Stimulated activated CD8-positive, alpha-beta memory T cell treated with anti-CD3 and anti-CD28 coated beads, Interleukin-2, amount 100 ng/mL, for 48 hours (primary cell): ENCODE measurements at places on chromosomes 1 and 21.

DNA sequence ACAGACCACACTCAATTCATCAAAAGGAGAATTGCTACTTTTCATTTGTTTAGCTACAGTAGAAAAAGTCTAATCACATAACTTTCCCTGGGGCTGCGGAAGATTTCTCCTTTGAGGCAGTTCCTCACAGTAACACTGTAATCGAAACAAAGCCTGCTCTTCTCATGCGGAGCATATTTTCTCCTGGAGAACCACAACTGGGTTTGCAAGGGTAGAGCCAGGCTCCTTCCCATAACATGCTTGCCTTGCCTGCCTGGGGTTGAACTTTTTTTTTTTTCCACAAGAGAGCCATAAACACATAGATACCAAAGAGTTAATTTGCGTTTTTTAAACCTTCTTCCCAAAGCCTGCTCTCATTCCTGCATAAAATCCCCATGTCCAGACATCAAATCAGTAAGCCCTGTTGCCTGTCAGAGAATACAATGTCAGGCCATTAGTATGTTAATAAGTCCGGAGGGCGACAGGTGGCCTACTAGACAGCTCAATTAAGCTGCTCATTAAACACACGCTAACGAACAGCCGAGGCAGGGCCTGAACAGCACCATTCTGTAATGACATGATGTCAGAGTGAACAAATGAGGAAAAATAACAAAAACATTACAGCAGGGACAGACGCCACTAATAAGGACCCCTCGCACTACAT lies 107.1 kb upstream of the OLIG2 start:
- DNase-seq, result no peak

- DNase-seq, result no peak
Measured at GRCh38 chr1:113280581-113280980, 109.7 kb upstream of the MAGI3 start.

GRCh38 chr1:36387141-36387949 lies 1.6 kb upstream of the STK40 start:
- DNase-seq, result no peak

DNA sequence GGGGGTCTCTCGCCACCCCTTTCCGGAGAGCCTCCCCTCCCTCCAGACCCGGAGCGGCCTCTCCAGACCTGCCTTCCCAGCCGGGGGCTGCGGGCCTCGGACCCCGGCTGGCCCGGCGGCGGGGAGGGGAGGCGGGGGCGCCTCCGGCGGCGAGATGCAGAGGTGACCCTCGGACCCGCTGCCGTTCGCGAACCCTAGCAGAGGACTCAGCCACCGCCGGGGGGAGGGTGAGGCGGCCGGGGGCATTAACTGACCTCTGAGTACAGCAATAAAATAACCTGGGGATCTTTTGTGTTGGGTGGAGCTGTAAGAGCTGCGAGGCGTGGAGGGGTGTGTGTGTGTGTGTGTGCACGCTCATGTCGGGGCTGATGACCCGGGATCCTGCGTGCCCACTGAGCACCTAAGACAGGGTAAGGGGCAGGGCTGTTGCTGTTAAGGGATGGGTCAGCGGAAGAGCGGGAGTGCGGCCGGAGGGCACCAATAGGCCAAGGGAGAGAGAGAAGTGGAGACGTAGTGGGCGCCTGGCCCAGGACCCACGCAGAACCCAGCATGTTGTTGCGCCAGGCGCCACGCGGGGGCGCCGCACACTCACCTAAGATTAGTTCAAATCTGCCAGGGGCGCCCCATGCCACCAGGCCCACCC lies 6.3 kb downstream of the HAPLN2 start:
- DNase-seq, result peak; percentile 44

GRCh38 chr1:225329041-225329440 lies 98.8 kb downstream of the LBR start:
- no peak for DNase-seq

- DNase-seq, result no peak
Measured at GRCh38 chr1:66371233-66372005, 162.5 kb upstream of the SGIP1 start.

- DNase-seq, result no peak
Measured at GRCh38 chr1:241895013-241895412, 47.0 kb downstream of the EXO1 start.

DNA sequence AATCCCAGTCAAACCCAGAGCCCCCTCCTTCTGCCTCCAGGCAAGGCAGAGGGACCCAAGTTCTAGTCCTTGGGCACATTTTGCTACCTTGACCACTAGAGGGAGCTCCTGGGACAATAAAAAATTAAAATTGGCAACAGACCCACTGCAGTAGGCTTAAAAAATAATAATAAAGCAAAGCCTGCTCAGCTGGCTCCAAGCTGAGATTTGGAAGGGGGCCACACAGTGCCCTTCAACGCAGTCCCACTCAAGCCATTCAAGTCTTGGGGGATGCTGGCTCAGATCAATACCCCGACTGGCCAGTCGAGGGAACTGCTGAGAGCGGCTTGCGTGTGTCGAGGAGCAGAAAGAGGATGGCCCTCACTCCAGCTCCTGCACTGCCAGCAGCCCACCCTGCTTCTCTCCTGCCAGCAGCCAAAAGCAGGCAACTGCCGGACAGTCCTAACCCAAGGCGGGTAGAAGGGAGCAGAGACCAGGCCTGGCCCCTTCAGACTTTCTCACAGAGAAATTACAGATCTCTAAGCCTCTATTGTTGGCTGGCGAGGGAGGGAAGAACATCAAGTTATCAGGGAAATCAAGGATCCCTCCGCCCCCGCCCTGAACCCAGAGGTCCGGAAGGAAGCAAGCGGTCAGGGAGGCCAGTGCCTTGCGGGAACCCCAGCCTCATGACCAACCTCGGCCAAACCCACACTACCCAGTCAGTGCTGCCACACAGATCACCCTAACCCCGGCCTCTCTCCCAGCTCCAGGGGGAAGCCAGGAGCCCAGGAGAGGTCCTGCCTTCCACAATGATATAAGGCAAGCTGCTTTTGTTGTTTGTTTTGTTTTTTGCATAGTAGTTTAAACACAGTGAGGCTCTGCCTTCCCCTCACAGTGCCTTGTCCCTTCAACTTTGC lies 4.9 kb upstream of the ALDH4A1 start:
- no peak for DNase-seq

DNA sequence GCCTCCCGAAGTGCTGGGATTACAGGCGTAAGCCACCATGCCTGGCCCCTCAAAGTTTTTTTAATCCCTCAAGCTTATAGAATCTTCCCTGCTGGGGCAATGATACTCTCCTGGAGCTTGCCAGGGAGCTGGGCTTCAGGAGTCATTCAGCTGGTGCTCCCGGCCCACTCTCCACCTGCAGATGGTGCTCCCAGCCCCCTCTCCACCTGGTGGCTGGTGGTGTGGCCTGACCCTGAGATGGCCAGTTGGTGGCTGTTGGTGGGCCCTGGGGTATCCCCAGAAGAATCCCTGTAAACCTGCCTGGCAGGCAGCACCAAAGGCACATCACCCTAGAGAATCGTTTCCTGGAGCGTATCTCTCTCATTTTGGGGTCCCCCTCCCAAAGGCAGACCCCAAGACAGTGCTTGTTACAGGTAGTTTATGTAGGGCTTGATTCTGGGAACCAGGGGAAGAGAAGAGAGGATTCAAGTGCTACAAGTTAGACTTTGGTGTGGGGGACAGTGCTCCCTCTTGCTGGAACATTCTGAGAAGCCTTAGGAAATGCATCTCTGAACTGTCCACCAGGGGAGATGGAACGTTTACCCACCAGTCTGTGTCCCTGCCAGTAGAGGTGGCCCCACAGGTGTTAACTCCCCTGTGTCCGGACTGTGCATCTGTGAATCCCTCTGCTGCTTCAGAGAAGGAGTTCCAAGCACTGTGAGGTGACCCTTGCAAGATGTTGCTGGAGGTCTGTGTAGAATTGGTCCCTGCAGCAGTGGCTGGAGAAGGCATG lies 29.1 kb upstream of the ACTL8 start:
- DNase-seq, result no peak

- no peak for DNase-seq
Measured at GRCh38 chr1:207025146-207025880, 7.2 kb downstream of the C1orf116 start.

- DNase-seq, result no peak
Measured at GRCh38 chr1:89545264-89546038, 20.8 kb downstream of the LRRC8B start.

GRCh38 chr1:61620536-61620935 lies 104.4 kb downstream of the TM2D1 start:
- no peak for DNase-seq

- no peak for DNase-seq
Measured at GRCh38 chr1:203276408-203276807, 28.9 kb upstream of the BTG2 start.

- no peak for DNase-seq
Measured at GRCh38 chr1:37901191-37901892, 42.0 kb upstream of the MTF1 start.

GRCh38 chr1:94709891-94710581 lies 110.1 kb upstream of the SLC44A3 start:
- DNase-seq, result no peak

DNA sequence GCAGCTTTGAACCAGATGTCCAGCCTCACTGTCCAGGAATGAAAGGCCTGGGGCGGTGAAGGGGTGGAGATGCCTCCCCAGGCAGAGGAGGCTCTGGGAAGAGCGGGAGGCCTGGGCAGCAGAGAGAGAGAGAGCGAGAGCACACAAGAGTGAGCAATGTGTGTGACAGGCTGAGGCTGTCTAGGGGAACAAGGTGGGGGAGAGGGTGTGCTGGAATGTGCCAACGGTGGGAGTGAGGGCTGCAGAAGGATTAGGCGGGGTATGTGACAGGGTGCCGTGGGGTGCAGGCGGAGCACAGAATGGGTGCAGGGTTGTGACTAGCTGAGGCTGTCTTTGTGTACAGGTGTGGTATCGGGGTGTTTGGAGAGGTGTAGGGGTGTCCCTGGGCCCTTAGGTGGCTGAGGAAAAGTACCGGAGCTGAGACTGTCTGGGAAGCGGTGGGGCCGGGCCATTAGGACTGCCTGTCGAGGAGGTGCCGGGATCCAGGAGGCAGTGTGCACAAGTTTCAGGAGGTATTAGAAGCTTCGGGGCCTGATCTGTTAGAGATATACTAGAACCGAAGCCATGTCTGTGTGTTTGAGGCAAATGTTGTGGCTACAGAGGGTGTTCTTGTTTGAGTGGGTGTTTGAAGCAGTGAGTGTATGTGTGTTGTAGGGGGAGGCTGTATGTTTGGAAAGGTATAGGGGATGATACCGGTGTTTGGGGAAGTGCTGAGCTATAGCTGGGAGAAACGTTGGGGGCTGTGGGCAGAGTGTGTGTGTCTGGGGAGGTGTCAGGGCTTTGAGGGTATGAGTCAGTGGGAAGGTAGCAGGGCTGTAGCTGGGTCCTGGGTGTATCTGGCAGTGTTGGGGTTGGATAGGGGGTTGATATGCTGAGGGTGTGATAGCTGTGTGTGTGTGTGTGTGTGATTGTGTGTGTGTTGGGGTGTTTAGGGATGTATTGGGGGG lies 9.1 kb downstream of the AHDC1 start:
- no peak for DNase-seq

GRCh38 chr1:220325306-220325995 lies 53.2 kb upstream of the RAB3GAP2 start:
- no peak for DNase-seq

GRCh38 chr1:76511558-76512179 lies 355.6 kb upstream of the ST6GALNAC5 start:
- DNase-seq, result no peak

DNA sequence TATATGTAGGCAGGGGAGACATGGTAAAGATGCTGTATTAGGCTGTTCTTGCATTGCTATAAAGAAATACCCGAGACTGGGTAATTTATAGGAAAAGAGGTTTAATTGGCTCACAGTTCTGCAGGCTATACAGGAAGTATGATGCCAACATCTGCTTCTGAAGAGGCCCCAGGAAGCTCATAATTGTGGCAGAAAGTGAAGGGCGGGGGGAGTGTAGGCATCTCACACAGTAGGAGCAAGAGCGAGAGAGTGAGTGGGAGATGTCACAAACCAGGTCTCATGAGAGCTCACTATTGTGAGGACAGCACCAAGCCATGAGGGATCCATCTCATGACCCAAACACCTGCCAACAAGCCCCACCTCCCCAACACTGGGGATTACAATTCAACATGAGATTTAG lies 21.1 kb downstream of the MAN1A2 start:
- DNase-seq, result no peak
